ENCODE measurements at places on chromosomes 1 and 21.
A peak's percentile ranks its signal among the peaks of the same experiment; 100 is the strongest.

GRCh38 chr21:36073181-36073580 is 3.4 kb downstream of the CBR1 start:
- no peak for DNase-seq

DNA sequence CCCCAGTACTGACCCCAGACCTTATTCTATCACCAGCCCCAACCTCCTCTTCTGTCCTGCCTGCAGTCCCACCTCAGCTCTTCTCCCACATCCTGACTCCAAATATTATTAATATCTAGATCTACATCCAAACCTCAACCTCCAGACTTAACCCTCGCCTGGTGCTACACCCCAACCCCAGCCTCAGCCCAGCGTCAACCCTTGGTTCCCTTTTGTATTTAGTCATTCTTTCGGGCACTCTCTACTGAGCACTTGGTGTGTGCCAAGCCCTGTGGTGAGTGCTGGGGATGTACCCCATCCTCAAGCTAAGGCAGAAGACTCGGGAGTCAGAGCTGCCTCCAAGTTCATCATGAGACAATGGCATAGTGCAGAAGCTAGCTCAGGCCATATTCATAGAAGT is 1.1 kb downstream of the SHISAL2A start:
- DNase-seq, result peak; percentile 13

DNA sequence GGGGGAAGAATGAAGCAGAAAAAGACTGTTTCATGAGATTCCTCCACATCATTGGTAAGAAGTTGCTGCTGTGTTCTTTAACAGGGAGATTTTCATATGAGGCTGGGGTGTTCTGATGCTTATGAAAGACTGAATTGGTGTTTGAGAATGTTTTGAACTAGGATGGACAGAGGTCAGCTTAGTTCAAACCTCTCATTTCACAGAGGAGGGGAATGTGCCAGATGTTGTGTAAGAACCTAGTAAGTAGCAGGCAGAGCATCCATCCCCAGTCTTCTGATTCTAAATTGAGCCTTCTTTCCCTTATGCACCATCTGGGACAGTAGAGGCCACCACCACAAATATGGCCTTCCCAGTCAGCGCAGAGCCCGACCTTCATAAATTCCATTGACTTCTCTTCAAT is 43.7 kb downstream of the SAMD13 start:
- DNase-seq, result no peak

DNA sequence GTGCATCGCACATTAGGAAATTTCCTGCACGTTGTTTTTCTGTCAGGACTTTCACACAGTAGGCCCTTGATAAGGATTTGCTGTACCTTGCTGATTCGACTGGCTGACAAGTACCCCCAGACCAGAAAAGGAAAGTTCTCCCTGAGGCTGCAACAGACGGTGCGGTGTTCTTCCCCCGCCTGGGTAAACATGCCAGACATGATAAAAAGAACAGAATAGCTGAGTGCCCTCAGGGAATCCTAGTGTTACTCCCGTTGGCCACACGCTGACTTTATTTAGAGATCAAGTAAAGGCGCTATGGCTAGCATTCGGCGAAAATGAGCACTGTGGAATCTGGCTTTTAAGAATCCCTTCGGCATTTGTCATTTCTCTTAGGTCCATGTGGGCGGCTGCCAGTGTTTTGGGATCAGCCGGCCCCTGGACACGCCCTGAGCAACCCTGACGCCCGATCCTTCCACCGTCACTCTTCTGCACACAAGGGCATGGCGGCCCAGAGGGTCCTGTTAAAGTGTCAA is 607.7 kb downstream of the KIF26B start:
- no peak for DNase-seq

- DNase-seq, result no peak
Observed at GRCh38 chr1:3814065-3814464, 17.8 kb upstream of the LRRC47 start.

DNA sequence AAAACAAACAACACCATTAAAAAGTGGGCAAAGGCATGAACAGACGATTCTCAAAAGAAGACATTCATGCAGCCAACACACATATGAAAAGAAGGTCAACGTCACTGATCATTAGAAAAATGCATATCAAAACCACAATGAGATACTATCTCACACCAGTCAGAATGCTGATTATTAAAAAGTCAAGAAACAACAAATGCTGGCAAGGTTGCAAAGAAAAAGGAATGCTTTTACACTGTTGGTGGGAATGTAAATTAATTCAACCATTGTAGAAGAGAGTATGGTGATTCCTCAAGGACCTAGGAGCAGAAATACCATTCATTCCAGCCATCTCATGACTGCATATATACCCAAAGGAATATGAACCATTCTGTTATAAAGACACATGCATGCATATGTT is 419.6 kb downstream of the NEGR1 start:
- no peak for DNase-seq

- no peak for DNase-seq
Observed at GRCh38 chr1:75559800-75560199, 51.1 kb downstream of the SLC44A5 start.

DNA sequence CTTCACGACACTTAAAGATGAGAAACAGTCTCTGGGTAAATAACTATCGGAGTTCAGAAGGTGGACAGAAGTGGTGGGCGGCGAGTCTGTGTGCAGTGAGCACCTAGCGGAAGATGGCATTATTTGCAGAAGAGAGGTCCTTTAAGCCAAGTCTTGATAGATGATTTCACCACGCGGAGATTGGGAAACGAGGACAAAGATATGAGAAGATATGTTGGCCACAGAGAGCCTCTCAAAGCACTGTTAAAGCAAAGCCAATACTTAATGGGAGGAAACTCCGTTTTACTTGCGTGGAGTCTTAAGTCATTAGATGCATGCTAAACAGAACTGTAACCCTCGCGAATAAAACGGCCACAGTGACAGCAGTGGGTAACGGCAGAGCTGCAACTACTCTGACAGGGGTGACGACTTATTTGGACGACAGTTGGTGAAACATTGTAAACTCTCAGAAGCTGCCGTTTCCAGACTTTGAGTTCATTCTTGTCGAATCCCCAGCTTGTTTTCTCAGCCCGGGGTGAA is 577 bp upstream of the CEP350 start:
- peak; percentile 56 for DNase-seq

- no peak for DNase-seq
Observed at GRCh38 chr1:53598966-53599365, 139.8 kb downstream of the DMRTB1 start.

DNA sequence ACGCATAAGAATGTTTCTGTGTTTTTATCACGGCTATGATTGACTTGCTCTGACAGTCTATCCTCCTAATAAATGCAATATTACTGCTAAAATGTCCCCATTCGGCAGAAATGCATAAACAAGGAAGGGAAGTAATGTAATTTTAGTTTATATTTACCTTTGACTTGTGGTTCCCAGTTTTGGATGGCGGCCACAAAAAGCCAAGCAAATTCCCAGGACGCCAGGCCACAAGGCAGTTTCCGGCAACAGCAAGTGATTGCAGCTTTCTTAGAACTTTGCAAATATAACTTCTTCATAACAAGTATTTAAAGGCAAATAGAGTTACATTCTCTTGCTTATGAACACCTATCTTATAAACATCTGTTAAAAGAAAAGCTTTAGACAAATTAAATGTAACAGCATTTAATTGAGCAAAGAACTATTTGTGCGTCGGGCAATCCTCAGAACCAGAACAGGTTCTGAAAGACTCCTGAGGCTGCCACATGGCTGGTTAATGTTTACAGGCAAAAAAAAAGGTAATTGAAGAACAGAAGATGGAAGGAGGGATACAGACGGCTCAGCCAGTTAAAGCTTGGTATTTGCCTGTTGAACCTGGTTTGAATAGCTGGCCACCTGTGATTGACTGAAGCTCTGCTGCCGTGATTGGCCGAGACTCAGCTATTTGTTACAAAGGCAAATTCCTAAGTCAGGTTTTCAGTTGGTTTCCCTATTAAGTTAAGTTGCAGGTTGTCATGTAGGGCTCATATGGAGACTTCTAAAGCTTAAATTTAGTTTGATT is 80.8 kb downstream of the C21orf91 start:
- DNase-seq, result no peak

DNA sequence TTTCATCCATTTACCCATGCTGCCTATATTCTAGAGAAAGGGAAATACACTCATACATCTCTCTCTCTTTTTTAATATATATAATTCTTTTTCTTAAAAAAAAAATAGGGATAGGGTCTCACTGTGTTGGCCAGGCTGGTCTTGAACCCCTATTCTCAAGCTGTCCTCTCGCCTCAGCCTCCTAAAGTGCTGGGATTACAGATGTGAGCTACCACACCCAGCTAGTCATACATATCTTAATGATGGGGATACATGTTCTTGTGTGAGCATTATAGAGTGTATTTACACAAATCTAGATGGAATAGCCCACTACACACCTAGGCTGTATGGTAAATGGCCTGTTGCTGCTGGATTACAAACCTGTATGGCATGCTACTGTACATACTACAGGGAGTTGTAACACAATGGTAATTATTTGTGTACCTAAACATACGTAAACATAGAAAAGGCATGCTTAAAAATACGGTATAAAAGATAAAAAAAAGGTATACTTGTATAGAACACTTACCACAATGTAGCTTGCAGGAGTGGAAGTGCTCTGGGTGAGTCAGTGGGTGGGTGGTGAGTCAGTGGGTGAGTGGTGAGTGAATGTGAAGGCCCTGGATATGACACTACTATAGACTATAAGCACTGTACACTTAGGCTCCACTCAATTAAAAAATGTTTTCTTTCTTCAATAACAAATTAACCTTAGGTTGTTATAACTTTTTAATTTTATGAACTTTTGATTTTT is 72.9 kb downstream of the IVNS1ABP start:
- DNase-seq, result peak; percentile 61

DNA sequence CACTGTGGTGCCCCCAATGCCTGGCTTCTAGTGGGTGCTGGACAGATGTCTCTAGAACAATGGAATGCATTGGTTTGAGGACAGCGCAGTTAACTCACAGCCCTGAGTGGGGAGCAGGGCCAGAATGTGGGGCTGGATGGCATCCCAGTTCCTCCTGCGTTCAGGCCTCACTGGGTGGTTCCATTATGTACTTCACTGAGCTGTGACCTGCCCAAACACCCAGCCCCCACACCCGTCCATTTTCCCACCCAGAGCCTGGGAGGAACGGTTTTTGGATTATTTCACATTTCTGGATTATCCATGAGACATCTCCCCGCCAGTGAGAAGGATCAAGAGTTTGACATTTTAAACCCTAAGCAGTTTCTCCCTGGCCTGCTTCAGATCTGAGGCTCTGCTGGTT is 55.3 kb upstream of the WASF2 start:
- no peak for DNase-seq

- DNase-seq, result no peak
Observed at GRCh38 chr1:39865762-39866161, 17.5 kb downstream of the TRIT1 start.

GRCh38 chr1:181324797-181325616 is 158.3 kb upstream of the CACNA1E start:
- peak; percentile 63 for DNase-seq

GRCh38 chr1:149915429-149916192 is 2.0 kb downstream of the SV2A start:
- no peak for DNase-seq

GRCh38 chr1:180156201-180156600 is 1.5 kb downstream of the QSOX1 start:
- DNase-seq, result no peak

DNA sequence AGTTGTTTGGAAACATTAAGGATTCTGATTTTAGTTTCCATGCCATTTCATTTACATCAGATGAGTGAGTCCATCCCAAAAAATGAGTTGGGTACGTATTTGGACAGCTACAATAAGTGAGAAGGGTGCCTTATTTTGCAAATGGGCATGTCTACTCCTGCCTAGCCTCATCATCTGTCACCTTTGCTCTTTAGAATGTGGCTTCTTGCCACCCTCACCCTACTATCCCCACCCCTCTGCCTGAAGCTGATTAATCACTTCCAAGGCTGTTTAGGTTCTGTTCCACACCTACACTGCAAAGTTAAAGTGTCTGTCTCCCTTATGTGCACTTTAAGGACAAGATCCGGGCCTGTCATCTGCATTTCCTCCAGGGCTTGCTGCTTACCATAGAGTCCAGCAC is 61.2 kb downstream of the ST6GALNAC5 start:
- no peak for DNase-seq

GRCh38 chr1:221241592-221241991 is 362.3 kb downstream of the HLX start:
- no peak for DNase-seq

- DNase-seq, result no peak
Observed at GRCh38 chr1:31931593-31932225, 6.5 kb downstream of the PTP4A2 start.

- no peak for DNase-seq
Observed at GRCh38 chr21:17793246-17794123, 25.7 kb downstream of the C21orf91 start.

DNA sequence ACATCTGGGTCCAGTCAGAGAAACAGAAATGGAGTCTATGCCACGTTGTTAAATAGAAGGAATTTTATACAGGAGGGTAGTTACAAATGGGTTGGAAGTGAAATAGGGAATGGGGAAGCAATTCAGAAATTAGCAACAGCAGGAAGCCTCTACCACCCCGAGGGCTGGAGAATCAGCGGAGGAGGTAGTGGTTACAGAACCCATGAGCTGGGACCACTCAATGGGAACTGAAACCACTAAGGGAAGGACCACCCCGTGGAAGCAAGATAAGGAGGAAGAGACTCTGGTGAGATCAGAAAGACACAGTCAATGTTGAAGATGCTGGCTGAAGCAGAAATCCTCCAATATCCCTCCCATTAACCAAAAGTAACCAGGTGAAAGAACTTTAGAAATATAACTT is 15.5 kb upstream of the MAST2 start:
- DNase-seq, result no peak

DNA sequence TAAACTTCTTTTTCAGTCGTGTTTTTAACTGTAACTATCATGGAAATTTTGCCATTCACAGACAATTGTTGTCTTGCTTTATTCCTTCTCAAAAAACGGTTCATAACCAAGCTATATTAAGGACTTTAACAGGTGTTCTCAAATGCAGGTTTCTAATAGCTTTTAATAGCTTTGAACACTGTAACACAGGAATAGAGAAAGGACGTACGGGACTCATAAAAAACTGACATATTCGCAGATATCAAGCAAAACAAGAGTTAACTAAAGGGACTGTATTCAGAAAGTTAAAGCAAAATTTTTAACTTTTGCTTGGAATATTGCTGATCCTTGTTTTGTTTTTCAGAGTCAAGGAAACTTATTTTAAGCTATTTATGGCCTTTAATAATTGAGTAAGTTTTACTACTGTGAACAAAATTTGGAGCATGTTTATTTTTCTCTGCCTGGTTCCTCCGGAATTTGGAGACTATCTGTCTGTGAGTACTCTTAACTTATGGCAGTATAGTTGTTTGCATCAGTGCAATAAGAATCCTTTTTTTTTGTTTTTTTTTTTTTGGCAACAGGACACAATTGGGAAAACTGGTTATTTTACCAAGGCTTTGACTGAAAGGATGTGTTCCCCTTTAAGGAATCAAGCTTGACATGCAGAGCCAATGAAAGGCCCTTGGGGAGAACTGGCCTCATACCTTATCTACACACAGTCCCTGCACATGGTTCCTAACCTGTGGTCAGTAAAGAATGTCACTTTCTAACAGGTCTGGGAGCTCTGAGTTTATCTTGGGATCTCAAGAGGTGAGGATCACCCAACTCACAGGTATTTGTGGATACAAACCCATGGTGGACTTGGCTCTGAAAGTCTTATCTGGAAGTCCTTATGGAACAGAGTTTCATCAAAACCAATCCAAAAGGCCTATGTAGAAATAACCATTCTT is 5.8 kb upstream of the CD46 start:
- DNase-seq, result no peak

GRCh38 chr1:77797991-77798390 is 18.5 kb downstream of the MIGA1 start:
- no peak for DNase-seq

- no peak for DNase-seq
Observed at GRCh38 chr1:207319199-207319598, 2.3 kb upstream of the CD55 start.

All from activated naive CD4-positive, alpha-beta T cell treated with anti-CD3 and anti-CD28 coated beads, Interleukin-2, amount 50 U/mL, for 16 hours (primary cell).